ENCODE measurements at places on chromosomes 6 and 20.

DNA sequence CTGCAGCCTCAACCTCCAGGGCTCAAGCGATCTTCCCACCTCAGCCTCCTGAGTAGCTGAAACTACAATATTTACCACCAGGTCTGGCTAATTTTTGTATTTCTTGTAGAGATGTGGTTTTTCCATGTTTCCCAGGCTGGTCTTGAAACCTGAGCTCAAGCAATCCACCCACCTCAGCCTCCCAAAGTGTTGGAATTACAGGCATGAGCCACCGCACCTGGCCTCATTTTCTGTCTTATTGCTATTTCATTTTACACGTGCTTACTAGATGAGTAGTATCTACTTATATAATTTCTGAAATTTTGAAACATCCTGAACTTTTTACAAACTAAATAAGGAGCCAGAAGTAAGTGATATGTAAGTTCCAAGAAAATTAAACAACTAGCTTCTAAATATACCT lies 34.6 kb downstream of the CLIC5 start:
- DNase-seq = no peak

GRCh38 chr6:116011520-116011919 lies 49.2 kb downstream of the FRK start:
- no peak for DNase-seq

DNA sequence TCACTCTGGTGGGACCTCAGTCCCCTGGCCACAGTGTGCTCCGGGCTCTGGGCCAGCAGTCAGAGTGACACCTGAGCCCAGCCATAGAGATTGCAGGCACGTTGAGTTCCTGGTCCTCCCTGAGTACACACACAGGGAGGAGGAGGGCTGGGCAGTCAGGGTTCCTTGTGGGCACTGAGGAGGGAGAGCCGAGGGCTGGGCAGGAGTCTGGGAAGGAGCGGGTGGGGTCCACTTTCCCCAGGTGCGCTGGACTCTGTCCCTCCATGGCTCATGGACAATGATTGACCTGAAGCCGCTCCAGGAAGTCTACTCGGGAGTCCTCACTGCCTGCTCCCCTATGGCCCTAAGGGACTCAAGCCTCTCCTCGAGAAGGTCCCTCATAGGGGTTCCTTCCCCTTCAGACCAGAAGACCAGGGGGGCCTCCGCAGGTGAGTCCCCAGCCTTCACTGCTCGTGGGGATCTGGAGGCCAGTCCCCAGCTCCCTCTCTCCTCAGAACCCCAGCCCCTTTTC lies 1.1 kb downstream of the SLC44A4 start:
- no peak for DNase-seq

DNA sequence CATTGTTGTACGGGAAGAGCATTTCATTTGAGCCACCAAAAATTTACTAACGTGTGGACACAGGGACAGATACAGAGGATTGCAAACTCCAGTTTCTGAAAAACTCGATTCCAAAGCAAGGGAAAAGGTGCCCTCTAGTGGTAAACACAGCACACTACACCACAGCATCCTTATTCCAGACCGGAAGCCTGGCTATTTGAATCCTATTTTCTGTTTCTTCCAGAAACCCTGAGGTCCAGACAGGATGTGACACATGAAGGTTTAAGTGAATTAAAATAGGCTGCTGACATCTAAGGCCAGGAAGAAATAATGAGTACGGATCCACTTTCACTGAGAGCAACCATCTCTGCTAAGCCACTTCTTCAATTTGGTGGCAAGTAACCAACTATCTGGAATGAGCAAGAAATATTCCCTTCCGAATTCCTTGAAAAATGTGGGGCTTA lies 31.8 kb upstream of the GMPR start:
- no peak for DNase-seq

DNA sequence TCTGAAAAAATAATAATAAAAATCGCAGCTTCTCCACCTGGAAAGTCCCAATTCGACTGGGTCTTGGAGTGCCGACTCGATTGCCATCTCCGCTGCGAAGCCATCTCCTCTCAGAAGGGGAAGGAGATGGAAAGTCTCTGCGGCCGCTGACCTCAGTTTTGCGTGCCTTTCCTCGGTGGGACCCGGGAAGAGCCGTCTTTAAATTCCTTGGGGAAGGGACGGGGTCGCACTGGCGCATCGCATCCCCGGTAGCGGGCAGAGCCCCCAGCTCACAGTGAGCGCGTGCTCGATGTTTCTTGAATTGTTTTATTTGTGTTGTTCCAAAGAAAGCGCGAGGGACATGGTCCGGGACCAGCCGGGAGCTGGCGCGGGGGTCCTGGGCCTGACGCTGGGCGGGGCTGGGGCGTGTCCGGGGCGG lies 270 bp upstream of the TIAM2 start:
- DNase-seq = no peak

DNA sequence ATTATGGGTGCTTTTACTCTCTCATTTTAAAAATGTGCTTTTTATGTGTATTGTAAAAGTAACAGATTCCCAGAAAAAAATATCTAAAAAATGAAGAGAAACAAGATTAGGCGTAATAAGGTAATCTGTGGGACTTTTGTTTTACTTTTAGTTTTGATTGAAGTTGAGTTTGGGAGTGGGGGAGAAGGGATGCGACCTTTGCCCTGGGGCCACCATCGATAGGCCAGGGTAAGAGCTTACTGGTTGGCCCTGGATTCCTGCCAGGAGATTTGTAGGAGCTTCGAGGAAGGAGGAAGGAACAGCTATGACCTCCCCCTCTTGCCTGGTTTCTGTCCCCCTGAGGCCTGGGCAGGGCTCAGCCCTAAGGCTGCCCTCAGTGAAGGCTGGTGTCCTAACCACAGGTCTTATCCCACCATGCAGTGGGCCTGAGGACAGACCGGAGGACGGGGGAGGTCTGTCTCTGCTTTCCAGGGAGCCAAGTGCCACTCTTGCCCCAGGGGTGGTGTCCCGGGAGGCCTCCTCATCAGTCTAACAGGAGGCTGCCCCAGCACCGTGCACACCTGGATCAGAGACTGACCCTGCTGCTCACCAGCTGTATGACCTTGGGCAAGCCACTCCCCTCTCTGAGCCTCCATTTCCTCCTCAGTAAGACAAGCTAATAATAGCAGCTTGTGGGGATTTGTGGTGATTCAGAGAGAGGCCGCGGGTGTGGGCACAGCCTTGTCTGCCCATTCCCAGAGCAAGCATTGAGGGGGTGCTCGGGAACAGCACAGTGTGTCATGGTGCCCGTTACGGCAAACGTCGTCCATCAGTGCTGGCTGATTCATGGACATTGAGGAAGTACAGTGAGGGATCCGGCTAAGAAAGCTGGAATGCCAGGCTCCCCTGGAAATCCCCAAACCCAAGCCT lies 21.2 kb downstream of the TGM2 start:
- DNase-seq = no peak

GRCh38 chr20:34108616-34109174 lies 3.3 kb downstream of the EIF2S2 start:
- no peak for DNase-seq

GRCh38 chr6:12249541-12250382 lies 40.4 kb upstream of the EDN1 start:
- no peak for DNase-seq

- no peak for DNase-seq
These were observed 29.1 kb upstream of the HDAC2 start for GRCh38 chr6:114000069-114000468.

- no peak for DNase-seq
These were observed 672.9 kb upstream of the MARCKS start for GRCh38 chr6:113184291-113184690.

All from stimulated activated CD4-positive, alpha-beta T cell treated with anti-CD3 and anti-CD28 coated beads, Interleukin-1b, Interleukin-23, amount 100 ng/mL, for 1 hour (primary cell).